ENCODE measurements at places on chromosomes 16 and 17.
A peak's percentile ranks its signal among the peaks of the same experiment; 100 is the strongest.

- no peak for DNase-seq
Observed at GRCh38 chr17:77286641-77287431, 146.1 kb downstream of the SEC14L1 start.

GRCh38 chr17:56184650-56185049 is 31.4 kb downstream of the ANKFN1 start:
- no peak for DNase-seq

DNA sequence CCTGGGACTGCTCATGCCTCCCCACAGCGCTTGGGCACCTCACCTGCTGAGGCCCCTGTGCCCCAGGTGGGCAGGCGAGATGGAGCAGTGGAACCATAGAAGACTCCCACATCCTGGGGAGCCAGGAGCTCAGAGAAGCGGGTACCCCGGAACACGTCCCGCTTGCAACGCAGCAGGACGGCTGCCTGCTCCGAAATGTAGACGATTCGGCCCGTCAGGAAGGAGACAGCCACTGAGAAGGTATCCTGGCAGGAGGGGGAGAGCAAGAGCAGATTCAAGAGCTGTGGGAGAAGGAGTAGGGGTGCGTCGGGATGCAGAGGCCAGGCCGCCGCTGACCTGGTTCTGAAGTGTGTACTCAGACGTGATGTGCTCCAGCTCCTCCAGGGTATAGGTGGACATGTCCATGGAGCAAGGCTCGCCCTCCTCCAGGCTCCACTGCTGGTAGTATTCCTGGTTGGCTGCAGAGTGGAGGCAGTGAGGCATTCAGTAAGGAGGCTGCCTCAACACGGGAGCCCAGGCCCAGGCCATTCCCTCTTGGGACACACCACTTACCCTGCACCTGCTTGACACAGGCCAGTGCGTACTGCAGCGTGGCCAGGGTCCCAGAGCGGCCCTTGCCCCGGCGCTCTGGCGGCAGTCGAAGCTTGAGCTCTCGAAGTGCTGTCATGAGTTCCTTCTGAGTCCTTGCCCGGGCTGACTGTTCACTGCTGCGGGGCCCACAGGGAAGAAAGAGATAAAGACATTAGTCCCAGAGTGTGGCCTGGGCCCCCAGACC is 2.6 kb downstream of the PER1 start:
- peak; percentile 41 for DNase-seq

GRCh38 chr16:69191136-69191535 is 4.2 kb downstream of the SNTB2 start:
- DNase-seq, result no peak

DNA sequence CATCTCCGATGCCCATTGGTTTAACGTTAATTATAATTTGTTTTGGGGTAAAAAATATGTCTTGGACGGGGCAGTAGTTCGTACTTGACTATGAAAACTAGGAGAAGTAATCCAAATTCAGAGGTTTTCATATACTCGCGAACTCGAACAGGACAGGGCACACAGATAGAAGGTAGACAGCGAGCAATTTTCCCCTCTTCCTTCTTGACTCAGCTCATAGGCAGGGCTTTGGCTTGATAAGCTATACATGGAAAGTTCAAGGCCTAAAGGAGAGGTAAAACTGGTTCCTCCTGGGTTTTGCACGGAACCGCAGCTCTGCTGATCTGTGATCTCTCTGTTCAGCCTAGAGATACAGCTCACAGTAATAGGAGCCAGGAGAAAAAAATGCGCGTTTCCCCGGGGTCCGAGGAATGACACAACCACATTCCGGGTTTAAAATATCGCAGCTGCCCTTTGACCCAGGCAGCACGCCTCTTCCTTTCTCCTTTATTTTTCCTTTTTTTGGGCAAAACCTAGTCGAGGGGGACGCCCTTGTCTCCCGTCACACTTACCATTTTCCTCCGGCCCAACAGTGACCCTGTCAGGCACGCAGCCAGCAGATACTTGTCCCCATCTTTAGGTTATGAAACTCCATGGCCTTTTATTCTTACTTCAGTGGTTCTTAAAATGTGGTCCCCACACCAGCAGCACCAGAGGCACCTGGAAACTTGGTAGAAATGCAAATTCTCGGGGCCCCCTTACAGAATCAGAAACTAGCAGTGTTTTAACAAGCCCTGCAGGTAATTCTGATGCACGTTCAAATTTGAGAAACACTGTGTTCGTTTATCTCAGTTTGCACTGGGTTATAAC is 1.7 kb upstream of the LASP1 start:
- DNase-seq, result peak; percentile 55

DNA sequence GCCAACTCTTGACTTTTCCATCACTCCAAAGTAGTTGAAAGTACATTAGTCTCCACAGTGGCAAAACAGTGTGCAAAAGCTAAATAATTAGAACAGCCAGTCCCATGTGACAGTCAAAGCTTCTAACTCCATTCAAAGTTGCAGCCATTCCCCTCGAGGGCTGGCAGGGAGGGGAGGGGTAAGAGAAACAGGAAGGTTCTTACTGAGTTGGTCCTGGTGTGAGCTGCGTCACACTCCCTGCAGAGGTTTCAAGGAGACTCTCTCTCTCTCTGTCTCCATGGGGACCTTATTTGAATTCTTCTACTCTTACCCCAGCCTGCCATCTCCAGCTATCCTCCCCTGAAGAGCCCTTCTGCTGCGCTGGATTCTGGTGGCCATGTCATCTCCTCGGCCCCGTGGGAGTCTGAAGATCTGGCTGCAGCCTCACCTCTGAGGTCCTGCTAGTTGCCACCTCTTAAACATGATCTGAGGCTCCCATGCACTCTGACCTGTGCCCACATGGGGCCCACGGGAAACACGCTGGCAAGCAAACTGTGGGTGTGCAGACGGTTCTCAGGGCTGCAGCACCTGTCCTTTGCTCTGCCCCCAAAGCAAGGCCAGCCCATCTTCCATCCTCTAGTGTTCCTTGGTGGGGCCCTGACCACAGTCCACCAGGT is 23.3 kb upstream of the STH start:
- no peak for DNase-seq

GRCh38 chr17:73465130-73465952 is 153.5 kb upstream of the CDC42EP4 start:
- no peak for DNase-seq

GRCh38 chr16:56041556-56042140 is 149.6 kb upstream of the GNAO1 start:
- DNase-seq, result no peak

DNA sequence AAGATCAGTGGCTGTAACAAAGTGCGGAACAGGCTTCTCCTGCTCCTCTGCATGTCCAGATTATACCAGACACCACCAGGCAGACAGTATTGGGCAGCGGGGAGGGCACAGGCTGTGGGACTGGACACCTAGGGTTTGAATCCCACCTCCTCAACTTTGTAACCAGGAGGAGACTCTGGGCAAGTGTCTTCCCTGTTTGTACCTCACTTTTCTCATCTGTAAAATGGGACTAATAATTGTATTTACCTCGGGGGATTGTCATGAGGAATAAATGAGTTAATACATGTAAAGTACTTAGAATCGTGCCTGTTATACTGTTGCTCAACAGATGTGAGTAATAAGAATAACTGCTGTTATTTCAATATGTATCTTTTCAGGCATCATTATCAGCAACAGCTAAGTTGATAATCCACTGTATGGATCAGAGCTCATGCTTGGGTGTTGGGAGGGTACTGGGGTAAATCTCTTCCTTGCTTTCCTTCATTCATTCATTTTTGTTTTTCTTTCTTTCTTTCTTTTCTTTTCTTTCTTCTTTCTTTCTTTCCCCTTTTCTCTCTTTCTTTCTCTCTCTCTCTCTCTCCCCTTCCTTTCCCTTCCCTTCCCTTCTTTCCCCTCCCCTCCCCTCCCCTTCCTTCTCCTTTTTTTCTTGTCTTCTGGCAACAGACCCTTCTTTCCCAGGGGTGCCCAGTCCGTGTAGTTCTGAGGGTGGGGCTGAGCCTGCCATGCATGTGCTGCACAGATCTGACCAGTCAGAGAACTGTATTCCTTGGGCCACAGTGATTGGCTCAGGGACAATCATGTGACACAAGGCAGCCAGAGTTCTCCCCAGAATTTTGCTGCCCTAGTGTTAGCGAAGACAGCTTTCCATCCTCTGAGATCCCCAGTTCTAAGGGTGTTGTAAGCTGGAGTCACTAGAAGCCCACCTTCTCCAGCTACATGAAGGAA is 25.3 kb upstream of the BRD7 start:
- no peak for DNase-seq

GRCh38 chr17:41772586-41773189 is 13.8 kb downstream of the JUP start:
- no peak for DNase-seq

DNA sequence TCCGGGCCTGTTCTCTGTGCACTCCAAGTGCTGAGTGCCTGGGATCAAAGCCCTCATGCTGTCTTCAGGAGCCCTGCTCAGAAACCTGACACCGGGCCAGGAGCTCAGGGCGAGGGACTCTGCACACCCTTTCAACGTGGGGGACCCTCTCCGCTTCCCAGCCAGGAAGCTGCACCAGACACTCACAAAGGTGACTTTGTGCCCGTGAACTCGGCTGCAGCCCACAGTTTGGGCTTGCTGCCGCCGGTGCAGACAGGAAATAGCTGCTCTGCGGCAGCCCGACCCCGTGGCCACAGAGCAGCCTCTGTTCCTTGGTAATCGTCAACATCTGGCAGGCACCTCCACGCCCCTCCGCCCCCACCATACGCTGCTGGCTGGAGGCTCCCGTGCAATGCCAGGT is 93.4 kb upstream of the METRNL start:
- peak; percentile 80 for DNase-seq

GRCh38 chr17:17034026-17034425 is 8.2 kb upstream of the MPRIP start:
- DNase-seq, result no peak

DNA sequence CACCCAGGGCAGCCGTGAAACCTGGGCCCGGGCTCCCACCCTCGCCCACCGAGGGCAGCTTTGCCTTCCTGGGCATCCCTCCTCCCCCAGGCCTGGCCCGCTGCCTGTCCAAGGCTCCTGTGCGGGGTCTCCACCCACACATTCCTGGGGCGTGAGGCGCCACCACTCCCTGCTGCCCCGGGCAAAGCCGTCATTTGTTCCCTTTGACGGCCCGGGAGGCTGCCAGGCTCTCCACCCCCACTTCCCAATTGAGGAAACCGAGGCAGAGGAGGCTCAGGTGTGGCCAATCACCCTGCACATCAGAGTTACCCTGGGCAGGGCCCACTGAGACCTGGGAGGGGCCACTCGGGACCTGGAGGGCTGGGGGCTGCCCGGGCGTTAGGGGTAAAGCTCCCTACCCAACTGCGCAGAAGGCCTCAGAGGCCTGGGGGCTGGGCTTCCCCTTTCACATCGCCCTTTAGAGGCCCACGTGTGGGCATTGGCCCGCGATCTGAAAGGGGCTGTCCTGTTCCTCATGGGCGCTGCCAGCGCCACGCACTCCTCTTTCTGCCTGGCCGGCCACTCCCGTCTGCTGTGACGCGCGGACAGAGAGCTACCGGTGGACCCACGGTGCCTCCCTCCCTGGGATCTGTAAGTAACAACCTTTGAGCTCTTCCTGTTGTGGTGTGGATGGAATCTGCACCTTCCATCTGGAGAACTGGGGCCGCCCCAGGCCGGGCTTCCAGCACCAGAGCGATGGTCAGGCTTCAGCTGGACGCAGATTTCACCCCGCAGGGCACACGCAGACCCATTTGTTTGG is at the start of gene MSLN:
MSLN (plus strand) TSS at position 190 of the 799 bp plus-strand sequence. CDS start 1,947 bp downstream, outside the sequence.
- no peak for DNase-seq

GRCh38 chr17:44788139-44788538 is 29.4 kb downstream of the ADAM11 start:
- DNase-seq, result no peak

GRCh38 chr17:41393826-41394225 is 3.6 kb downstream of the KRT31 start:
- DNase-seq, result no peak

DNA sequence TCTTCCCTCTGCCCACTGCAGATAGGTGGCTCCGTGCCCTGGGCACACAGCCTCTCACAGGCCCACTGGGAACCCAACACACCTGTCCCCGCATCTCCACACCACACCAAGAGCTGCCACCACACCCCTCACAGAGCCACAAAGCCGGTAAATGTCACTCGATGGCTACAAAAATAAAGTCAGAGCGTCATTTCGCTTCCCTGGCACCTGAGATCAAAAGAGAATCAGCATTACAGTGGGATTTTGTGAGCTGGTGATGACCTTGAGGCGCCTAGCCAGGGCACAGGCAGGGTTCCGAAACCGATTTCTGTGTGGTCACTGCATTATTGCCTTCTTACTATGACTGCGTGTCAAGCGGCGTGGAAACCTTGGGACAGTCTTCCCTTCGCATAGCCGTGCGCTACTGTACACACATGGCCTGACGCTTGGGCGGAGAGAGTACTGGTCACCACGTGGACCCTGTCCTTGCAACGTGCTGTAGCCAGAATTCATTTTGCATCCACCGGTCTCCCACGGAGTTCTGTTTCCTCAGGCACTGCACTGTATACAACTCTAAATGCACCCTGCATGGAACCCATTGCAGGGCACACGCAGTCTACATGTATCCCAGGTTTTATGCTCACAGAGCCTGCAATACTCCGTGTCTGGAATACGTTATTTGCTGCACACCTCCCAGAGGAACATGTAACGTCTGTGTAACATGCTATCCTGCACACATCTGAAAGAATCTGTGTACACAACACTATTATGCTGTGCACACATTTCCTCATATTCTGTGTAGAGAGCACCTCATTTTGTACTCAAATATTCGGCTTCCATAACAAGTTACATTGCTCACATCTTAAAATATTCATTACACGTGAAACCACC is 5.8 kb upstream of the FOXF1 start:
- DNase-seq, result no peak

- no peak for DNase-seq
Observed at GRCh38 chr16:72873044-72873443, 174.9 kb downstream of the ZFHX3 start.

GRCh38 chr16:76696876-76697275 is 419.7 kb downstream of the CNTNAP4 start:
- DNase-seq, result no peak

DNA sequence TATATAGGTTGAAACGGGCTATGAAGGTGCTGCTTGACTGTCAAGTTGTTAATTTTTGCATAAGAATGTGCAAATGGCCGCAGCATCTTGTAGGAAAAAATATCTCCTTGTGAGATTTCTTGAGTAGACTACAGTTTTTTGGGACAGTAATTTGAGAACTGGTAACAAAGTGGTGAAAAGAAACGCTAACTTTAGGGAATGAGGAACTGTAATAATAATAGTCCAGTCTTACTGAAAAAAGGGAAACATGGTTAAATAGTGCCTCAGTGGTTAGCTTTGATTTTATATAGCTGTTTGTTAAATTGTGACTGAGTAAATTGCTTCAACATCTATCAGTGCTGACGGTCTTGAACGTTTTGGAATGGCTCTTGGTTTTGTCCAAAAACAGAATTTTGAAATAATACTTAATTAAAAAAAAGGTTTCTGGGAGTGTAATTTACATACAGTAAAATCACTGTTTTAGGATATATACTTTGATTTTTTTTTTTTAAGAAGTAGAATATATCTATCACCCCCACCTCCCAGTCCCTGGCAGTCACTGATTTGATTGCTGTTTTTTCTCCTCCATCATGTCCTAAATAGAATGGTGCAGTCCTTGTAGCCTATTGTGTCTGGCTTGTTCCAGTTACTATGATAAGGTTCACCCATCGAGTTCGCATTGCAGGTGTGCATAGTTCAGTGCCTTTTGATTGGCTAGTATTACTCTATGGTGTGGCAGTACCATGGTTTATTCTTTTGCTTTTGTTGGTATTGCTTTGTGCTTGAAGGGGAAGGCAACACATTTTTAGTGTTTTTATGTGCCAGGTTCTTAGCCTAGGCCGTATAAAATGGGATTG is 2.8 kb downstream of the HAPSTR1 start:
- DNase-seq, result no peak
